ENCODE measurements at places on chromosomes 3 and 15.

GRCh38 chr3:51953445-51953844, 1.7 kb upstream of the GPR62 start:
- no peak for DNase-seq

DNA sequence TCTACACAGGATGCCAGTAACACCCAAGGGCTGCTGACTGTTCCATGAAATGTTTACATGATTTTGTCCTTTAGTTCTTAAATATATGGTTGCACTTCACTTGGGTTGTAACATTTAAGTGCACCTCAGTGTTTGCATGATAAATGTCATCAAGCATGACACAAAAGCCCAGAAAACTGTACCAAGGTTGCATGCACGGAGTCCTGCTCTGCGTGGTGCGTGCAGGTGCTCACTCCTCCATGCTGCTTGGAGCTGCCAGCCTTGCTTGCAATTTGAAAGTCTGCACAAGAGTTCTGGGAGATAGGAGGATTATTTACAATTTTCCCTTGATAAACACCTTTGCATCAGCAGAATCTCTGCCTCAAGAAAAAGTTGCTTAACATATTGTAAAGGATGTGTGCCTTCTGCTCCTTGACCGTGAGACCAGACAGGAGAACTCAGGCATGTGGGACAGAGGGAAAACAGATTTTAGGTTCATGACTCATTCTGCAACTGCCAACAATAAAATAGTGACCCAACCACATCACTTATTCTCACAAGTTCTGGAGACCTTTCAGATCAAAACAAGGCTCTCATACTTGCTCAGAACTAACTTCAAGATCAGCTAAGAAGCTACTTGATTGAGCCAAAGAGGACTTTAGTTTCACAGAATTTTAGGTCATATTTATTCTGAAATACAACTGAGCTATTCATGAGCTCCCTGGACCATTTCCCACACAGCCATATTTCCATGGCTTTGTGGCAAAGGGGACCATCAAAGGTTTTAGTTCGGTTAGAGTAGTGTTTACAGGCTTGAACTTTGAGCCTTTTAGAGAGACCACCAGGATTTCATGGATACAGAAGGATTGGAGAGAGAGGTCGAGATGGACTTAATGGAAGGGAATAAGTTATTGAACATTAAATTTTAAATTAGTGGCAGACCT, 128.4 kb upstream of the ZBED2 start:
- DNase-seq = no peak

DNA sequence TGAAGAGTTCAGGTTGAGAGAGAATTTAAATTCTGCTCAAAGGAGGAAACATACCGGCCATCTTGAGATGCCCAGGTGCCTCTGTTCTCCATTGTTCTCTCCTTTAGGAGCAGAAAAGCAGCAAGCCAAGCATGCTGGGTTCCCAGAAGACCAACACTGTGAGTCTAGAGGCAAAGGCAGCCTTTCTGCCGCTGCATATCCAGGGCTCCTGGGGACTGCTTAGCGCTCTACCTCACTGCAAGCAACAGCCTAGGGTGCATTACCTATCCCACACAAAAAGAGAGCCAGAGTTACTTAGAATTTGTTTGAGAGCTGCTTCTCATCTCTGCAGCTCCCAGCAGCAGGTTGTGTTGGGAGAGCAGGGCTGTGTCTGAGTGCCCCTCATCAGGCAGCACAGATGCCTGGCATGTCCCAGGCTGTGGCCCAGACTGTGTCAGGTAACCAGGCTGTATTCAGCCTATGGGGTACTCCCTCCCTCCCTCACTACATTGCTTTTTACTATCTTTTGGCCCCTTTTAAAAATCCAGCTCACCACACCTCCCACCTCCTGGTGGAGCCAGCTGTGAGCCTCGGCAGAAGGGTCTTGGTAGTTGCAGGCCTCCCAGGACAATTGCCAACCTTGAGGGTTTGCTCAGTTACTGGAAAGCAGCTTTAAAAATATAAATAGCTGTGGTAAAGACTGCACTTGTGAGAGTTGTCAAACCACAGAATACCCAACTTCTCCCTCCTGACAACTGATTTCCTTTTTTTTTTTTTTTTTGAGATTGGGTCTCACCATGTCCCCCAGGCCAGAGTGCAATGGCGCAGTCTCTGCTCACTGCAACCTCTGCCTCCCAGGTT, 30.2 kb downstream of the BCL2L10 start:
- no peak for DNase-seq

GRCh38 chr3:178823591-178824246, 247.9 kb downstream of the ZMAT3 start:
- DNase-seq = peak; percentile 14

DNA sequence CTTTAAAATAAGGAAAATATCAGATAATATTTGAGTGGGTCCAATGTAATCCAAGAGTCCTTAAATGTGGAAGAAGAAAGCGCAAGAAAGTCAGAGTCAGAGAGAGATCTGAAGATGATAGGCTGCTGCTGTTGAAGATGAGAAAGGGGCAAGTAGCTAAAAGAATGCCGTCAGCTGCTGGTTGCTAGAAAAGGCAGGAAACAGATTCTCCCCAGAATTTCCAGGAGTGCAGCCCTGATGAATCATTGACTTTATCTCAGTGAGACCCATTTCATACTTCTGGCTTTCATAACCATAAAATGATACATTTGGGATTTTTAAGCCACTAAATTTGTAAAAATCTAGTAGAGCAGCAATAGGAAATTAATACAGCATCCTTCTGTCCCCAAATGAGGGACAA, 7.5 kb upstream of the CHMP2B start:
- no peak for DNase-seq

- DNase-seq = no peak
Measured at GRCh38 chr15:78216276-78217104, 17.9 kb downstream of the ACSBG1 start.
